Fibroblast of villous mesenchyme (primary cell): ENCODE measurements at places on chromosomes 12 and 14. TPM values are rescaled to one million over a fixed set of nuclear protein-coding genes. Genes with fewer than 3 reads are reported as not detected.

Gene GPR137C
- total RNA-seq = 0.32 and 0.43 TPM in 2 replicates

Gene ASB2
- total RNA-seq = 0.86 and 1.9 TPM in 2 replicates

Gene HPD
- not detected in 2 replicates for total RNA-seq

Gene CRACR2A
- total RNA-seq = 9.5 and 15.5 TPM in 2 replicates

Gene ADGRD1
- under 0.01 TPM in 2 replicates for total RNA-seq

Gene SAMD15
- 1.3 and 1.6 TPM in 2 replicates for total RNA-seq

Gene TESPA1
- total RNA-seq = not detected in 2 replicates

Gene RFLNA
- total RNA-seq = 1.9 and 5.6 TPM in 2 replicates

Gene AP1G2
- total RNA-seq = 18.1 and 20.0 TPM in 2 replicates
